ENCODE measurements at places on chromosomes 2 and 18.

DNA sequence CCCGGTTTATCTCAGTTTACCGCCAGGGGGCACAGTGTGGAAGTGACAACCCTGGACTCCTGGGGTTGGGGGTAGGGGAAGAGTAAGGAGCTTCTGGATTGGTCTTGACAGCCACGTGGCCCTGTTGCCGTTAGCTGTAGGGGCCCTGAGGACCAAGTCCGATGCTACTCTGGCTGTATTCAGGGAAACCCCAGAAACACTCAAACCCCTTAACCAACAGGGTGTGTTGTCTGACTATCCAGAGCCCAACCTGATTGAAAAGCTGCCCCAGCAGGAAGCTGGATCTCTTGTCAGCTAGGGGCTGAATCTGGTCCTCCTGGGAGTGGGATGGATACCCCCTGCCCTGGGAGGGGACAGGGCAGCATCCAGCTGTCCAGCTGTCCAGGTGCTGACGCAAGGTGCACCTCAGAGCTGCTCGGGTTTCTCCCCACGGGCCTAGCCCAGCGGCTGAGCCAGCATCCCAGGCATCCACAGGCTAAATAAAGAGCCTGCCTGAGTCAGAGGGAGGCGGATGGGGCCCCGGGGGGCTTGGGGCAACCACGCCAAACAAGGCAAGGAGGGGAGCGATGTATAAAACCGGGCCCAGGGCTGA, 3.1 kb upstream of the GMPPA start:
- peak; percentile 25 for DNase-seq

GRCh38 chr2:191020742-191021381, 6.9 kb upstream of the STAT1 start:
- no peak for DNase-seq

DNA sequence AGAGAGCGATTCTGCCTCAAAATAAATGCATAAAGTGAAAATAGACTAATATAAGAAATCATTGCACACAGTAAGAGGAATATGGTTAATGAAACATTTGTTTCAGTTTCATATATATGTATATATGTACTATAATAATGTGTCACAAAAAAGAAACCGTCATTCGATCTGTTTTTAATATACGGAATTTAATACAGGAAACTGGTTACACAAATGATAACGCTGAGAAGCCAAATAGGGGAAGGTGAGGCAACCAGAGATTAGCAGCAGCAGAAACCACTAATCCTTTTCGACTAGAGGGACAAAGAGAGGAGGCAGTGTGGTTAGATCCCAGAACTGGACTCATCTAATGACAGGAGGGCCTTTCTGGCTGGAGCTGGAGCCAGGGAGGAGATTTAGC, 64.2 kb upstream of the GREB1L start:
- DNase-seq: no peak

DNA sequence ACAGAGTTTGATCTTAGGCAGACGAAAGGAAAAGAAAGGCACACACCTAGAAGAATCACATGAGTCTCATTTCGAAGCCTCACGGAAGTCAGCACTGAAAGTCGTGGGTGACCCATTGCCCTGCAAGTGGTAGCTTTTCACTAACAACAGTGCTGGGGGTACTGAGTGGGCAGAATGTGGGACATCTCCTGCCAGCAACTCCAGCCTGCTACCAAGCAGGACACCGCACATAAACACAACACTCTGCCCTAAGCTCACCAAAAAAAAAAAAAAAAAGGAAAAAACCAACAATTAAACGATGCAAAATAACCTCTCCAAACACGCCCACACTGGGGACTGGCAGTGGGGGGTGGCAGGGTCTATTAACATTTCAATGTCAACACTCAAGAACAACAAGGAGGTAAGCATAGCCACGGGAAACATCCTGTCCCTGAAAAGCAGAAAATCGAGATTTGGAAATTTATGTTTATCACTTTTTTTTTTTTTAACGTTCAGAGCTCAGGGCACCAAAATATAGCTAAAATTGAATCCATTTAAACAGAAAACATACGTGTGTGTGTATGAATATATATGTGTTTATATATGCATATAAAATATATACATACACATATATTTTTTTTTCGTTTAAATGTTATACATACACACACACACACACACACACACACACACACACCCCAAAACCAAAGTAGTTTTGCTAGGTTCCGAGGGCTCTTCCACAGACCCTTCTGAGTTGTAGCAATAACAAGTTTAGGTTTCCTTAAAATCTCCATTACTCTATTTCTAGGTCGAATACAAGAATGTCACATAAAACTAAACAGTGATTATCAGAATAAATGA, 2.2 kb downstream of the INO80D start:
- DNase-seq: no peak

DNA sequence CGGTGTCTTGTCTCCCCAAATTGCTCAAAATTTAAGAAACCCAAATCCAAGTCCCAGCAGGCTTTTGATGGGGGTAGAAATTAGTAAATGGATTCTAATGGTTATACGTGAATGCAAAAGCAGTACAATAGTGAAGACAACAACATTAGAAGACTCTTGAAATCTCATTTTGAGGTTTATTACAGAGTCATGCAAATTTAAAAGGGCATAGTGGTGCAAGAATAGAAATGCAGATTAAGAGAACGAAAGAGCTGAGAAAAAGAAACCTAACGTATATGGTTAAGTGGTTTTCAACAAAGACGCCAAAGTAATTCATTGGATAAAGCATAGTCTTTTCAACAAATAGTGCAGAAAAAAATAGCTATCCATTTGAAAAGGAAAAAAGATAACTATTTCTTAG, 33.2 kb upstream of the CXXC1 start:
- no peak for DNase-seq

DNA sequence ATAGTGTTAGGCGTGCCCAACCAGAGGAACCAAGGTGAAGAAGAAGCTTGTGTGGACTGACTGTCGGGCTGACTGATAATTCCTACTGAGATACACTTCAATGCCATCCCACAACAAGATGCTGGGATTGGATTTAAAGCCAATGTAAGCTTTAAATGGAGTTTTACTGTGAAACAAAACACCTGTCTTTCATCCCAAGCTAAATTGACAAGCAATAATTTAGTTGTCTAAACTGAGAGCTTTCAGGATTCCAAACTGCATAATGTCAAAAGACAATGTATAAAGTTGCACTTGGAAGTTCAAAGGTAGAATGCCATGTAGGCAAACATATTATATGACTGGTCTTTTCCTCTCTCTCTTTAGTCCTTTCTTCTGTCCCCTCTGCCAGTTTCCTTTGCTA, 1025.3 kb upstream of the FANCL start:
- no peak for DNase-seq

- no peak for DNase-seq
These were observed 348.0 kb downstream of the DLGAP1 start for GRCh38 chr18:4107049-4107467.

- no peak for DNase-seq
These were observed 69.4 kb upstream of the MYT1L start for GRCh38 chr2:2400286-2401038.

DNA sequence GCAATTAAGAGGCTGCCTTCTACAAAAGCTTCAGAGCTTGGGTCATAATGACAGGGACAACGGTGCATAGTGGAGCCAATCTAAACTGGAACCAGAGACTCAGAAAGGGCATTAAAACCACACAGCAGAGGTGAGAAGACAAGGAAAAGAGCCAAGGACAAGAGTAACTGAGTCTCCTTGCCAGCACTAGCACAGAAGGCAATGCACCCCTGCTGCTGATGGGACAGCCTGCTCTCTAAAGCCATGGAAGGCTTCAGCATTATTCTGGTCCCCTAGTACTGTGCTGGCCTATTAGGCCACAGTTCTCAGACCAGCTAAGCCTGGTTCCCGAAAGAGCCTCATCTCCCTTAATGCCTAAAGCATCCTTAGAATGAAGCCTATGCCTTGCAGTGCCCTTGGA, 15.5 kb downstream of the MYO5B start:
- no peak for DNase-seq

- DNase-seq: no peak
These were observed 12.8 kb downstream of the SH3RF3 start for GRCh38 chr2:109141727-109142283.

- DNase-seq: no peak
These were observed 234.0 kb downstream of the ZNF516 start for GRCh38 chr18:76260941-76261472.

GRCh38 chr2:36667931-36668330, 28.6 kb upstream of the VIT start:
- DNase-seq: no peak

DNA sequence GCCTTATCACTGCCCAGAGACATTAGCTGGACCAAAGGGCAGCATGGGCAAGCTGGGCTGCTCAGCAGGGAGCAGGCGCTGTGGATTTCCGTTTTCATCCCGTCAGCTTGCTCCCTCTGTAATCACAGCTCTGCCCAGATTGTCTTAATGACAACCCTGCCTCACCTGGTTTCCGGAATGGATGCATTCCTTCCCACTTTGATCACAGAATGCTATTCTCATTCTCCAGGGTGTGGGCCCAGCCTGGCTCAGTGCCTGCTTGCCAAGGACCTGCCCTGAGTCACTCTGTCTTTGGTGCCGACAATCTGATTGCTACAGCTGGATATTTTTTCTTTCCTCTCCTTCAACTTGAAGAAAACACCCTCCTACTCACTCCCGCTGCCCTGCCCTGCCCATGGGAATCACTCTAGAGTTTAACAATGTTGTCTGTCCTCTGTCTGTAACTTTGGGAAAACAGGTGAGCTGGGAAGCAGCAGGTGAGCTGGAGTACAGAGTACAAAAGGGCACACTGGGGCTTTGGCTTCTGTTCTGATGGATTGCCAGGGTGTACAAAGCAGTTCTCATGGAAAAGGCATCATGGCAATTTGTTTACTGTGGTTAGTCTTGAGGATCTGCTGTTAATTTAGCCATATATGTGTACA, 27.2 kb upstream of the FAM136A start:
- no peak for DNase-seq

DNA sequence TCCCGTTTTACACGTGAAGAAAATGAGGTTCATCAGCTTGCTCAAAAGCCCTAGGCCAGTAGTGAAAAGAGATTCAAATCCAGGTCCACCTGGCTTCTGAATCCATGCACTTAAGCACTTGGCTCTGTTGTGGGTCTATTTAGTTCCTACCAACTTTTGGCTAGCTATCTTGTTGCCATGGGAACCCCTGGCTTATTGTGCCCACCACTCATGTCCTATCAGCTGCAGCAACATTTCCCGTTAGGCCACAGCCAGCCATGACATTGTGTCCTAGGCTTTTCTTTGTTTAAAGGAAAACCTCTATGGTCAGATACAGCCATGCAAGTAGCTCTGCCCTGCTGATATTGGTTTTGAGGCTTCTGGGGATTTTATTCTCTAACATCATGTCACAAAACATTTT, 49.8 kb downstream of the PLEK start:
- no peak for DNase-seq

GRCh38 chr18:79890674-79891073, 60.8 kb downstream of the SLC66A2 start:
- DNase-seq: no peak

DNA sequence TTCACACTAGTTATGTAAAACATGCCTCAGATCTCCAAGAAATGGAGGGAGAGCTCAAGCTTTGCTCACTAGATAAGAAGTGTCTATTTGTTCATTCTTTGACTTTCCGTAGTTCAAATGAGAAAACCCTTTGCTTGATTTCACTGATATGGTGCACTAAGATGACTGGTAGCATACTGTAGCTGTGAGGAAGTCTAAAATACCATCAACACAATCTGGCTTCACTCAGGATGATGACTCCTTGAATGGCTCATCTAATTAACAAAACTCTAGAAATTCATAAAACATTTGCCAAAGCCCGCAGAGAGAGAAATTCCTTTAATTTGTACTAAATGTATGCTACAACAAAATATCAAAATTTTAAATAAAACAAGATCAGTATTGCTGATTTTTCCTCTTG, 152.8 kb upstream of the STK17B start:
- no peak for DNase-seq

DNA sequence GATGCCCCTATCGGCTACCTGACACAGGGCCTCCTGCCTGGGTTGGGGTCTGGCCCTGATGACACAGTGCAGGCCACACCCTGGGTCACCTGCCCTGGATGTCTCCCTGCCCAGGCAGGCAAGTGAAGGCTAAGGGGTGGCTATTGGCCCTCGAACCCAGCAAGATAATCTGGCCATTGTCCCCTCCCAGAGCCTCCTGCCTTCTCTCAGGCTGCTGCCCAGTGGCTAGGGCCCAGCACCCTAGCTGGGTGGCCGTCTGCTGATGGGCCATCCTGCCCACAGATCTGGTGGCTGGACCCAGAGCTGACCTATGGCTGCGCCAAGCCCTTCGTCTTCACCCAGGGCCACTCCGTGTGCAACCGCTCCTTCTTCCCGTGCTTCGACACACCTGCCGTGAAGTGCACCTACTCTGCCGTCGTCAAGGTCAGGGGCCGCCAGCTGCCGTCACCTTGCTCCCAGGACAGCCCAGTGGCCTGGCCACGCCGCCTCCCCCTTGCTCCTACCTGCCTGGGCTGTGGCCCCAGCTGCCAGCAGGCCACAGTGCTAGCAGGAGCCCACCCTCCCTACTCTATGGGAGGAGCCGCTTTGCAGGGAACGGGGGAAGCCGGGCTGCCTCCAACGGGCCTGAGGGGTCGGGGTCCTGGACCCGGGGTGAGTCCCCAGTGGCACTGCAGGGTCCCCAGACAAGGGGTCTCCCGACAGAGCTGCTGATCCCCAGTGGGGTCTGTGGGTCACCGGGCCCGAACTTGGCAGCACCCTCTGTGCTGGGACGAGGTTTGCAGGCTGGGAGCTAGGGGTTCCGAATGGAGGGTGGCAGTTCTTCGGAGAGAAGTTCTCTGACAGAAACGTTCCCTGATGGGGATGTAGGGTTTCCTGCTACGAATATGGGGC, 4.1 kb downstream of the RNPEPL1 start:
- DNase-seq: no peak

DNA sequence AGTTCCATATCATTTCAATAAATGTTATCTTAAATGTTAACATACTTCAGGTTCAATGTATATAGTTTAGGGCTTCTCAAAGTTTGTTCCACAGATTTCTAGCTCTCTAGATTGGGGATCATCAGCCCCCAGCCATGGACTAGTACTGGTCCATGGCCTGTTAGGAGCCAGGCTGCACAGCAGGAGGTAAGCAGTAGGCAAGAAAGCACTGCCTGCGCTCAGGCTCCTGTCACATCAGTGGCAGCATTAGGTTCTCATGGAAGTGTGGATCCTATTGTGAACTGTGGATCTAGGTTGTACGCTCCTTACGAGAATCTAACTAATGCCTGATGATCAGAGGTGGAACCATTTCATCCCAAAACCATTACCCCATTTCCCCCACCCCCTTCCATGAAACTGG, 531.1 kb downstream of the PARD3B start:
- no peak for DNase-seq

DNA sequence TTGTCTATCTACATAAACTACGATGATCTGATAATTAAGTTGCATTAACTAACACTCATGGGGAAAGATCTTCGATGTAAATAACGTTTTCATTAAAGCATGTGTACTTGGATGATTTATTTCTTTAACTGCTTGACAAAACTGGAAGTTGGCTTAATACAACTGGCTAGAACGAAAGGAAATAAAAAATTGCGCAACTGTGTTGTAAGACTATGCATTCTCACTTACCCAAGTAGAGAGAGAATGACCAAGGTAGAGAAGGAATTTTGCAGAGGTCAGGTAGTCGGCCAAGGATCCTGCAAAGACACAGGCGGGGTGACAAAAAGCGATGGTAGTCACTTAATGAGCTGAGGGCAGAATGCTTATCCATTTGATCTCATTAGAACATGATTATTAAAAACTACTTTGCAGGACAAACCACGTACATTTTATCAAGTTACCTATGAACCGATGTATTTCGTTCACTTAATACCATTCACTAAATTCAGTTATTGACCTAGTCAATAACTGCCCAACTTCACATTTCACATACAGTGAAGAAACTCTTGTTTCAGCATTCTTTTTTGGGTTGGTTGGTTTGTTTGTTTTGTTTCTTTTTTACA, 900 bp downstream of the SLC40A1 start:
- DNase-seq: no peak
